Right ventricle myocardium inferior (tissue), 1 donor: ENCODE measurements at places on chromosomes 6 and 20. TPM values are rescaled to one million over a fixed set of nuclear protein-coding genes. Genes with fewer than 3 reads are reported as not detected.

Gene ALDH5A1
- total RNA-seq, result 25.1 TPM

Gene CNBD2
- total RNA-seq, result 3.5 TPM

Gene PSORS1C1
- total RNA-seq, result 1.9 TPM

Gene LTB
- total RNA-seq, result 1.6 TPM

Gene SPINT3
- not detected for total RNA-seq

Gene BAK1
- 25.4 TPM for total RNA-seq

Gene LY6G6F
- not detected for total RNA-seq
